ENCODE measurements at places on chromosomes 12 and 14.

GRCh38 chr14:102194856-102195255, 55.2 kb downstream of the WDR20 start:
- DNase-seq: no peak

DNA sequence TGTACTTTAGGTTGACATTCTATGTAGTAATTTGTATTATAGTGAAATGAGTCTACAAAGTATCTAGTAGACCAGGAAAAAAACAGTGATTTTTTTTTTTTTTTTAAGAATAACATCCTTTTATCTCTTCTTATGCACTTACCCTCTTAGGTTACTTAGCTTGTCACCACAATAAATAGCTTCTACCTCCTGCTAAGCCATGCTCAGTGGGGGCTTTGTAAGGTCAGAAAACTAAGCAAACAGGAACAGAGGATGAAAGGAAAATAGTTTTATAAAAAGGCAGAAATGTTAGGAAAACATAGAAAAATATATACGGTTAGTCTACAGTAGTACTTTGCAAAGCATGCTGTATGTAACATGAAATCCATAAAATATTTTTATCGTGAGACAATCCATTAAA, 385.3 kb upstream of the ATXN7L3B start:
- no peak for DNase-seq

- no peak for DNase-seq
Observed at GRCh38 chr14:49405291-49405690, 180.9 kb downstream of the RPS29 start.

DNA sequence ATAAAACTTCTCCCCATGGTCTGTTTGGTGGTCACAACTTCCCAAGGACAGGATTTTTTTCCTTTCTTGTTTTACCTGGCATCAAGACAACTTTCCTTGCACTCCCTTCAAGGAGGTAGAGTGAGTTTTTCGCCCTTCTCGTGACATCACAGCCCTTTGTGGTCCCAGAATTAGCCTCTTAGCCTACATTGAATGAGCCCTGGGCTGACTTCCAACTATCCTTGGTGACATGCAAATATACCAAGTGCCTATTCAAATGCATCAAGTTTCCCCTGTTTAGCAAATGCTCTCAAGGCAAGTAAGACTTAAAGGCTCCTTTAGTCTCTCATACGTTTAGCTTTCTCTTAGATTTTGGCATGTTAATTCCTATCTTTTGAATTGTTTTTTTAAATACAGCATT, 36.6 kb downstream of the TC2N start:
- DNase-seq: no peak

DNA sequence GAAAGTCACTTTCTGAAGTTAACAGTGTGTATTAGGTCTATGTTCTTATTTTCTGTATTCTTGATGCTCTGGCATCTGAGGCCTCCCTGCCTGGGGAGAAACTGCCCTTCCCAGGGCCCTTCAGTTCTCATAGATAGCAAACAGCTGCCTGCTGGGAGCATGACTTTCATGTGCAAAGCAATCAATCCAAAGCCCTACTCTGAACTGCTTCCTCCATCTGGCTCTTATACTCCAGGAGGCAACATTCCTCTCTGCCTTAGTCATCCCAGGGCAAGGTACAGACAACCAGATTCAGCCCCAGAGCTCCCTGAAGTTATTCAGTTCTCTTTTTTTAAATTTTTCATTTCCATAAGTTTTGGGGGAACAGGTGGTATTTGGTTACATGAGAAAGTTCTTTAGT, 41.7 kb upstream of the RIN3 start:
- DNase-seq: no peak

GRCh38 chr14:104968541-104969401, 9.4 kb downstream of the AHNAK2 start:
- no peak for DNase-seq

DNA sequence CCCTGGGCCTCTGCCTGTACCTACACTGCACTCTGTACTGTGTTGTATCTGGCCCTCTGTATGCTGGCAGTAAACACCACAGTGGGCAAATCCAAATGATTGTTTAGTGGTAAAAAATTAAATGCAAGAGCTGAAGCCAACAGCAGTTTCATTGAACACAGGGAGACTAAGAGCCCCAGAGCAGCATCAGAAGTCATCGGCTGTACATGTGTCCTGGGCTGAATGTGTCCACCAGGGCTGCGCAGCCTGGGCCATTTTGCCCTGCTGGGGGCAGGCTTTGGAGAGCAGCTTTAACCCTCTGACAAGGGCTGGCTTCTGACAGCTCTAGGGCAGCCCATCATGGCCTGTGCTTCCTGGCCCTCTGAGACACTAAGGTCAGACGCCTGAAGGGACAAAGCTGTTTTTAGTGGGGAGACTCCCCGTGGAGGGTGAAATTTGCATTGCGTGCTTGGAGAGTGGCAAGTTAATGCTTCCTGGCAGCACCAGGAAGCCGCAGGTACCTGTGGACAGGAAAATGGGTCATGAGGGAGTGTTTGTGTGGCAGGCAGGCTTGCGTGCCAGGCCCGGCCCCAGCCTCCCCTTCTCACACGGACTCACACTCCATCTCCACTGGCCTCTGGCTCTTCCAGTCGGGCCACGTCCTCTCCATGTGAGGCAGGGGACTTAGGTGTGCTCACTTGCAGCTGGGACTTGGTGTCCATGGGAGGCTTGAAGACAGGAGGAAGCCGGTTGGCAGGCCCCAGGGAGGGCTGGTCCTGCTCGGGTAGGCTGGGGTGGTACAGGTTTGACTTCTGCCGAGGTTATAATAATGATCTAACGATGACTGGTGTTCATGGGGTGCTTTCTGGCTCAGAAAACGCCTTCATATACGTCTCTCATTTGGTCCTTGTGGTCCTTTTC, 150.1 kb downstream of the TSPAN9 start:
- no peak for DNase-seq

- no peak for DNase-seq
Observed at GRCh38 chr12:52604859-52605258, 3.6 kb upstream of the KRT72 start.

GRCh38 chr14:23252420-23253333, 14.9 kb downstream of the RNF212B start:
- no peak for DNase-seq

DNA sequence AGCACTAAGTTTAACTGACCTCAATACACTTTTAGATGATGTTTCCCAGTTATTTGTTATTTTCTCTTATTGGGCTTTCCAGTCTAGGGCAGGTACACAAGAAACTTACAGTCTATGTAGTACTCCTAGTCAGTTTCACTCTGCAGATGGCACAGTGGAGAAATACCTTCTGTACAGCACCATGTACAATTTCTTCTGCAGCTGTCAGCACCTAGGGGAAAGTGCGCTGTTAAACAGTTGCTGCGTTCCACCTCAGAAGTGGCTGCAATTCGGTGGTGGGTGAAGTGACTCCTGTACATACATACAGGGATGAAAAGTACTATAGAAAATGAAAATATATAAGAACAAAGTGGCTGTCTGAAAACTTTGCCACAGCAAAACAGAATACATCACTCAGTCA, 48.3 kb downstream of the NOVA1 start:
- DNase-seq: no peak

Data from hematopoietic multipotent progenitor cell treated with erythropoietin and hydrocortisone succinate and interleukin-3 and kit ligand, for 6 days (in vitro differentiated cells).